ENCODE measurements at places on chromosomes 1 and 21. TPM values are rescaled to one million over a fixed set of nuclear protein-coding genes. Genes with fewer than 3 reads are reported as not detected.
A peak's percentile ranks its signal among the peaks of the same experiment; 100 is the strongest.

GRCh38 chr1:186636786-186637185, 43.4 kb downstream of the PTGS2 start:
- no peak for DNase-seq

GRCh38 chr1:244840219-244840794, 4.8 kb downstream of the COX20 start:
- no peak for DNase-seq

DNA sequence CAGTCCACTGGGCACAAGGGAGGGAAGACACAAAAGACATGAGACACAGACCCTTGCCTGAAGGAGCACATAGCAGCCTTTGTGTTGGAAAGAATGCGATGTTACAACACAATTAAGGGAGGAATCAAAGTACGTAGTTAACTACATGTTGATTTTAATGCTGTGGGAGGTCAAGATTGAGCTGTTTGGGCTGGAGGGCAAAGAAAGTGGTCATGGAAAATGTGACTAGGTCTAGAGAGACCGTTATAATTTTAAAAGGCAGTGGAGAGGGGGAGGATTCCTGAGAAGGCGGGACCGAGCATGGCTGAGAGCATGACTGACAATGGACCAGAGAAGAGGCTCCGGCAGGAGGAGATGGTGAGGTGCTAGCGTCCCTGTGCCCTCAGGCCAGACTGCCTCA, 111.8 kb upstream of the ATP1A1 start:
- DNase-seq, result no peak

GRCh38 chr1:64042331-64043100, 160.9 kb upstream of the UBE2U start:
- DNase-seq, result peak; percentile 57

- peak; percentile 27 for DNase-seq
Observed at GRCh38 chr1:247332623-247333361, 1.1 kb upstream of the ZNF496 start.

GRCh38 chr1:203521074-203521794, 27.3 kb downstream of the OPTC start:
- DNase-seq, result no peak

GPR157 gene
- total RNA-seq, result 0.45 TPM

DNA sequence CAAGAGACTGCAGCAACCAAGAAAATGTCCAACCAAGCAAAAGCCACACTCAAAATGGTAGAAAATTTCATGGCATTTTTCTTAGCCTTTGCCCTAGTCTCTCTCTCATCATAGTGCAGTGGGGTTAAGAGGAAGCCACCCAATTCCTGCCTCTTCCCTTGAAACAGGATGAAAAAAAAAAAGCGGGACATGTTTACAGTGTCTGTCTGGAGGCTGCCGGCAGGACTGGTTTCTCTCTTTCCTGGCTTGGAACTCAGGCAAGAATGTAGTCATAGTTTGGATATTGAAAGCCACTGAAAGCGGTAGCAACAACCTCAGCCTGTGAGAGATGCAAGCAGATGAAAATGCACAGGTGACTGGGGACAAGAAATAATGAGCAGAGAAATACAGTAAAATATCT, 13.3 kb upstream of the TNFSF18 start:
- DNase-seq, result no peak

DNA sequence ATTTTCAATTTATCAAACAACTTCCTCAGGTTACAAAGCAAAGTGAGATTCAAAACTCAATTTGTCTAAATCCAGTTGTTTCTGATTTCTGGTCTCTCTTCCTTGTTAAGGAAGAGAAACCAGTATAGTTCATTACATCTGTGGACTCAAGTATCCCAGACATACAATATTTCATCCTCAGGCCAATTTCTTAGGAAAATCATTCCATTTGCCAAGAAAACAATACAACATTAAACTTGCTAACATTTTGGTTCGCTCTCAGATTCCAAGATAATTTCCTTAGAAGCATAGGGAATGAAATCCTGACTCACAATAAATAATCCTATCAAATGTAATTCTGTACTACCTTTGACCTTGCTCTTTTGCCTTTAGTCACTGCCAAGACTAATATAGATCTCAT, 11.2 kb upstream of the TTLL7 start:
- no peak for DNase-seq

DNA sequence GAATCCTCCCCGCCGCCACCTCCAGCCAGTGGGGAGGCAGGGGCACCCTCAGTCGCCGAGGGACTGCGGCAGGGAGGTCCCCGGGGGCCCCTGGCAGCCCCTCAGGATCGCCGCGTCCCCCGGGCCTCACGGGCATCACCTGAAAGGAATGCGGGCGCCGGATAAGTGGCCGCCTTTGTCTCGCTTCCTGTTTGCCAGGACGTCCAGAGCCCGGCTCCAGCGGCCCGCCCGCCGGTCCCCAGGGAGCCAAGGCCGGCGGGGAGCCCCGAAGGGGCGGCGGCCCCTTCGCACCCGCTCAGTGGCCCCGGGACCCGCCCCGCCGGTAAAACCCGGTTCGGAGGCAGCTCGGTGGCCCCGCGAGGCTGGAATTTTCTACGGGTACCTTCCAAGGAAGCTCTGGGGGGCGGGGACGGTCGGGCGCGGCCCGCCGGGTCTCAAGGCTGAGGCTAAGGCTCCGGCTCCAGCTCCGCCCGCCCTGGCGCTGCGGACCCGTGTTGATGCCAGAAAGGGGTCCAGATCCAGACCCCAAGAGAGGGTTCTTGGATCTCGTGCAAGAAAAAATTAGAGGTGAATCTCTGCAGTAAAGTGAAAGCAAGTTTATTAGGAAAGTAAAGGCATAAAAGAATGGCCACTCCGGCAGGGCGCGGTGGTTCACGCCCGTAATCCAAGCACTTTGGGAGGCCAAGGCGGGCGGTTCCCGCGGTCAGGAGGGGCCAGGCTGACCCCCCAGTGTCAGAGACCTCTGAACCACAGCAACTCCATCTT, 12.6 kb downstream of the TINAGL1 start:
- no peak for DNase-seq

GBP7 gene
- total RNA-seq, result not detected

GRCh38 chr1:221264848-221265247, 385.6 kb downstream of the HLX start:
- no peak for DNase-seq

DNA sequence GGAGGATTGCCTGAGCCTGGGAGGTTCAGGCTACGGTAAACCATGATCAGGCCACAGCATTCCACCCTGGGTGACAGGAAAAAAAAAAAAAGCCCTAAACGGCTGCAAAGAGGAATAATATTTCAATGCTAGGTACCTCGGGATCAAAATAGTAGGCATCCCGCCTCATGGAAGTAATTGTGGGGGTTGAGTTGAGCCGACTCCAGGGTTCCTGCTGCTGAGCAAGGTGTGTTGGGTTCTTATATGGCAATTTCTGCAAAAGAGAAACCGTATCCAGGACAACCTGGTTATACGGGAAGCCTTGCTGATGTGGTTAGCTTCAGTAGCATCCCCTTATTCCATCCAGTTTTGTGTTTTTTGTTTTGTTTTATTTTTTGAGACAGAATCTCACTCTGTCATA, 6.1 kb upstream of the ELAPOR1 start:
- DNase-seq, result no peak

- no peak for DNase-seq
Observed at GRCh38 chr1:24393892-24394291, 19.7 kb downstream of the STPG1 start.

GRCh38 chr1:30363031-30363430, 360.4 kb downstream of the MATN1 start:
- no peak for DNase-seq

DNA sequence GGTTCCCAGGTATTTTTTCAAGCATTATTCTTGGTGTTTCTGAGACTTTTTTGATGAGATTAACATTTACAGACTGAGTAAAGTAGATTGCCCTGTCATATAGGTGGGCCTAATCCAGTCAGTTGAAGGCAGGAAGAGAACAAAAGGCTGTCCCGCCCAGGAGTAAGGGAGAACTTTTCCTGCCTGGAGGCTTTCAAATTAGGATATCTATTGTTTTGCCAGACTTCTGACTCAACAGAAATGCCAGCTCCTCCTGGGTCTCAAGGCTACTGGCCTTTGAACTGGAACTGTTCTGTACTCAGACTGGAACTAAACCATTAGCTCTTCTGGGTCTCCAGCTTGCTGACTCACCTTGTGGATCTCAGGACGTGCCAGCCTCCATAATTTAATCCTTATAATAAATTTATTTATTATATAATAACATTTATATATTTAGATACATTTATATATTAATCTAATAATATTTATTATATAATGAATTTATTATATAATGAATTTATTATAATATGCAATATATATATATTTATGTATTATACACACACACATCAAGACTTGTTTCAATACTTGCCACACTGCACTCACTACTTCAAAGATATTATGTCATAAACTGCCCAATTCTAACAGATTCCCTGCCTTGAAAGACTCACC, 510.8 kb upstream of the B3GALT2 start:
- DNase-seq, result no peak

PERM1 gene
- 0.18 TPM for total RNA-seq

FAM72A gene
- total RNA-seq, result 3.1 TPM

GRCh38 chr1:61980561-61980960, 214.1 kb upstream of the L1TD1 start:
- peak; percentile 86 for DNase-seq

GRCh38 chr1:73948055-73948454, 249.9 kb downstream of the LRRIQ3 start:
- no peak for DNase-seq

LCE2A gene
- total RNA-seq, result not detected

ANGPTL3 gene
- total RNA-seq, result not detected

Measured in cerebellum (tissue), 4 donors.